Colonic mucosa (tissue), 4 donors: ENCODE measurements at places on chromosomes 1 and 21. TPM values are rescaled to one million over a fixed set of nuclear protein-coding genes. Genes with fewer than 3 reads are reported as not detected.

RSPH1 gene
- 6.9 TPM for total RNA-seq

DNA sequence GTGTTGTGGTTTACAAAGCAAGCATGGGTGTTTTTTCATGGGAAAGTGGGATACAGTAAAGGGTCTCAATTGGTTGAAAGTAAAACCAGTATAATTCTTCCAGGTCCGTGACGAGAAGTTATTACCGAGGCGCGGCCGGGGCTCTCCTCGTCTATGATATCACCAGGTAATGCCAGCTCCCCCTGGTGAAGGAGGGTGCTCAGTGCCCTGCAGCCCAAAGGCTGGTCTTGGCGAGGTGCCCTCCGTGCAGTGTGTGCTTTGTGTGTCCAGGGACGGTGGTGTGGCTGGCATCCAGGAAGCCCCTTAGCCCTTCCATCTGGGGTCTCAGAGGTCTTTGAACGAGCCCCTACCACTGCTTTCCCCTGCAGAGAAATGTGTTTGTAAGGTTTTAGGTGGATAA, 24.8 kb downstream of the RAB4A start:
- DNase-seq, result peak; percentile 42

GRCh38 chr1:168972887-168973286, 133.6 kb upstream of the ATP1B1 start:
- no peak for DNase-seq

DNA sequence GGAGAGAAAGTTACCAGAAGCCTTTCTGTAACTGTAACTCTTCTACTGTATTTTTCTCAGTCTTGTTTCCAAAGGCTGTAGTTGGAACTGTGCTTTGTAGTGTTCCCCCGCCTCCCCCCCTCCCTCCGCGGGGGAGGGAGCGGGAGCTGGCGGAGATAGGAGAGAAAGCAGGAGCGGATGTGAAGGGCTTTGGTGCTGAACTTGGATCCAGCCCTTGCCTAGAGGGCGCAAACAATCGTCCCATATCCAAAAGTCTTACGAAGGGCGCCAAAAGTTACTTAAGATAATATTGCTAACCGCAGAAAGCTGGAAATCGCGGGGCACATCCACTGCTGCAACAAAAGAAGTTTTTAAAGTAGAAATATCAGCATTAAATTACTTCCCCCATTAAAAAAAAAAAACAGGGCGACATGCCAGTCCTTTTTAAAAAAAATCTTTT, 2.4 kb upstream of the NFIA start:
- DNase-seq, result peak; percentile 83

DNA sequence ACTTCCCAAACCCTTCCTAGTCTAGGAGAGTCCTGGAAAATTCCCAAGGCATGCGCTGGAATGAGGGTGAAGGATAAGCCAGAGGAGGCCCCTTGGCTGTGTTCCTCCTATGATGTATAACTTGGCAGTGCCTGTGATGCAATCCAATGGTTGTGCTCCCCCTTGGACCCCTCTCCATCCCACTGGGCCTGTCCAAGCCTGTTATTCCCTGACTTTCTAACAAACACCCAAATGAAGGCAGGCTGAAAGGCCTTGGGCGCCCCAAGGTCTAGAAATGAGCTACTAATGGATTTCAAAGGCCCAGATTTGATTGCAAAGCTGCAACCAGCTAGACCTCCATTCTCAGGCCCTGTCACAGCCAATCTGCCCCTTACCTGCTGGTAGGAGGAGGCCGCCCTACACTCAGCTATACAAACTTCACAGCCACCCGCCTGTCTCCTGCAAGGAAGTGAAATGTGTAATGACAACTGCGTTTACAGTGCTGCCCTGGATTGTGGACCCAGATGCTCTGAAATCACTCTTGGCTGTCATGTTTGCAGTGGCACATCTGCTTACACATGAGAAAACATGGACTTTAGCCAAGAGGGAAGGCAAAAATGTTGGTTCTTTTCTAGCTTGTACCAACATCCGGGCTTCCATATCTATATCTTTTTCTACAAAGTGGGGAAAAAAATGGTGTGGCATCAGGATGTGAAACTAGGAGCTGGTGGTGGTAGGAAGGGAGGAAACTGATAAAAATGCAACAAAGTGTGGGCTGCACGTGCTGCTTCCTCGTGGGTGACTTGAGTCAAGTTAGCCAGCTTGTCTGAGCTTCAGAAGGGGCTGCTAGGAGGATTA, 130.4 kb downstream of the TRABD2B start:
- DNase-seq, result no peak

AKNAD1 gene
- total RNA-seq, result not detected

WNT9A gene
- 2.6 TPM for total RNA-seq

GRCh38 chr1:17023102-17023501, 11.4 kb upstream of the ATP13A2 start:
- DNase-seq, result no peak

DNA sequence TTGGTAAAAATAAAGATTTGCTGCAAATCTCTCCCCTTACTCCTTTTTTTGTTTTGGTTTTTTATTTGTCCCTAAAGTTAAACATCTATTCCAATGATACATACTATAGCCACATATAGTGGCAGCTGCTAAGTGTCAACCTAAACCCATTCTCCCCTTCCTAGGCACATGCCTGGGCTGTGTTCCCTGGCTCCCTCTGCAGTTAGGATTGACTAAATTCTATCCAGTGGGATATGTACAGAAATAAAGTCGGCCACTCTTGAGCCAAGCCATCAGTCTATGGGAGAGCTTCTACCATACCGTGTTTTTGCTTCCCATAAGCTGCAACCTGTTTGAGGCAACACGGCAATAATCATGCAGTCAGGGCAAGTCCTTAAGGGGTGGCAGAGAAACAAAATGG, 23.6 kb downstream of the MCOLN3 start:
- no peak for DNase-seq

- no peak for DNase-seq
Observed at GRCh38 chr1:36481771-36482723, 666 bp downstream of the CSF3R start.

SLC2A5 gene
- 4.9 TPM for total RNA-seq

CRYAA gene
- not detected for total RNA-seq

SELE gene
- total RNA-seq, result 0.20 TPM

PLA2G2C gene
- total RNA-seq, result 0.27 TPM
